ENCODE measurements at places on chromosomes 12 and 14. TPM values are rescaled to one million over a fixed set of nuclear protein-coding genes. Genes with fewer than 3 reads are reported as not detected.

The CISTR gene
- not detected for total RNA-seq

The CPM gene
- total RNA-seq, result 29.8 TPM

The ZC2HC1C gene
- 1.5 TPM for total RNA-seq

The DPF3 gene
- total RNA-seq, result 13.7 TPM

The BICDL1 gene
- total RNA-seq, result not detected

The AKAP6 gene
- total RNA-seq, result 10.9 TPM

The SLCO1A2 gene
- total RNA-seq, result not detected

The WDHD1 gene
- 8.6 TPM for total RNA-seq

The AKAP3 gene
- total RNA-seq, result 1.5 TPM

The CLEC2A gene
- not detected for total RNA-seq
